ENCODE measurements at places on chromosomes 1 and 21.

GRCh38 chr1:181390410-181391077, 92.8 kb upstream of the CACNA1E start:
- no peak for DNase-seq

GRCh38 chr21:36479415-36480402, at the start of gene CLDN14:
TSS of gene CLDN14 (minus strand) at chr21:36480122. CDS start at chr21:36461695, 18,427 bp downstream.
- no peak for DNase-seq

DNA sequence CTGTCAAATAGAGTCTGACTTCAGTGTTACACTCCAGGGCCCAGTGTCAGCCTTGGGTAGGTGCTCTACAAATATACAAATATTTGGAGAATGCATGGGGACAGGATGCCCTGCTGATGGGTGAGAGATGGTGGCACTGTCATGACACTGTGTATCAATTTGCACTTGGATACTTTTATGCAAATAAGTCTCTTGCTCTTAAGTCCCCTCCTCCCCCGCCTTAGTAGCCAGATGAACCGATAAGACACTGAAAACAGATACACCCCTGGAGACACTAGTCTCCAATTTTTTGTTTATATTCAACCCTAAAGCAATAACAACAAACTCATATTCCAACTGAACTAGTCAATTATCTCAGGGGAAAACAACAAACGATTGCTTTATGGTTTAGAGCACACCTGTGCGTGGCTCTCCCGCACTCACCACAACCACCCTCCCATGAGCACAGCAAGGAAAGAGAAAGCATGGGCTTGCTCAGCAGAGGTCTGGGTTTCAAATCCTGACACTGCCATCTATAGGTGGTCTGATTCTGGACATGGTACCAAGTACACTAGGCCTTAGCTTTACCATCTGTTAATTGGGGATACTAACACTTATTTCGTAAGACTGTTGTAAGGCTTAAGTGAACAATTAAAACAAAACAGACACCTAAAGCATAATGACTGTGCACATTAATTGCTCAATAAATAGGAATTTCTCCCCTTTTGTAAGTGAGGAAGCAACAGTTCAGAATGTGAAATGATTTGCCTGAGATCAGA, 50.3 kb downstream of the HIVEP3 start:
- peak; percentile 21 for DNase-seq

DNA sequence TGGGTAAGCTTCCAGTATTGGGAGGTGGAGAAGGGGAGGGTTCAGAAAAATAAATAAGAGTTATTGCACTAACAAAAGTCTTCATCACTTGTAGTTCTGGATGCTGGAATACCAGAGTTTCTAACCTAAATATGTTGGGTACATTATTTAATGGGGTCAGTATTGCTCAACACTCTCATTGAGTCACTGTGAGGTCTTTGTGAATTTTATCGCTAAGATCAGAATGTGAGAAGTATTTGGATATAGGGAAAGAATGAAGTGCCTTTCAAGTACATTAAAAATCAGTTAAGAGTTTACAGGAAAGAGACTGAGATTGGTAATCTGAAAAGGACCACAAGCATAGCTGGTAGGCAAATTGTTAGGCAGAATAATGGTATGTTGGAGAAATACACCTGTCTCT, 8.8 kb downstream of the SNRPE start:
- DNase-seq = peak; percentile 23

- DNase-seq = no peak
Observed at GRCh38 chr1:9606948-9607347, 18.2 kb downstream of the TMEM201 start.

DNA sequence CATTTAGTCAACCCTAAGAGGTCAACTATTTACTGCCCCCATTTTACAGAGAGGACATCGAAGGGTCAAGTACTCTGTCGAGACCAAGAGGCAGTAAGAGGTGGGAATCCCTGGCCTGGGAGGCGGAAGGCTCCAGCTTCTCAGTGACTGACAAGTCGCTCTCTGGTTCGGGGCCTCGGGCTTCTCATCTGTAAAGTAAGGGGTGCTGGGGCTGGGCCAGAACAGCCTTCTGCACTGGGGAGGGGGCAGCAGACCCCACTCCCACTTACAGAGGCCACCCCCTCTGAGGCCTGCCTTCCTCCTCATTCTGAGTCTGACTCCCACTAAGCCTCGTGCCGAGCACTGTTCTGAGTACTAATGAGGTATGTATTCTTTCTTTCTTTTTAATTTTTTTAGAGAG, 17.0 kb upstream of the IFNLR1 start:
- DNase-seq = no peak

DNA sequence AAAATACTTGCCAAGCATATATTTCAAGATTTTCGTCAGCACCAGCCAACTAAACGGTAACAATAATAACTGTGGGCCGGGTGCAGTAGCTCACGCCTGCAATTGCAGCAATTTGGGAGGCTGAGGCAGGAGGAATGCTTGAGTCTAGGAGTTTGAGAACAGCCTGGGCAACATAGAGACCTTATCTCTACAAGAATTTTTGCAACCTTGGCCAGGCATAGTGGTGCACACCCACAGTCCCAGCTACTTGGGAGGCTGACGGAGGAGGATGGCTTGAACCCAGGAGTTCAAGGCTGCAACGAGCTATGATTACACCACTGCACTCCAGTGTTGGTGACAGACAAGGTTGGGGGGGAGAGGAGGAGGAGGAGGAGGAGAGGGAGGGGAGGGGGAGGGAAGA, 145.0 kb upstream of the TIAM1 start:
- DNase-seq = no peak

DNA sequence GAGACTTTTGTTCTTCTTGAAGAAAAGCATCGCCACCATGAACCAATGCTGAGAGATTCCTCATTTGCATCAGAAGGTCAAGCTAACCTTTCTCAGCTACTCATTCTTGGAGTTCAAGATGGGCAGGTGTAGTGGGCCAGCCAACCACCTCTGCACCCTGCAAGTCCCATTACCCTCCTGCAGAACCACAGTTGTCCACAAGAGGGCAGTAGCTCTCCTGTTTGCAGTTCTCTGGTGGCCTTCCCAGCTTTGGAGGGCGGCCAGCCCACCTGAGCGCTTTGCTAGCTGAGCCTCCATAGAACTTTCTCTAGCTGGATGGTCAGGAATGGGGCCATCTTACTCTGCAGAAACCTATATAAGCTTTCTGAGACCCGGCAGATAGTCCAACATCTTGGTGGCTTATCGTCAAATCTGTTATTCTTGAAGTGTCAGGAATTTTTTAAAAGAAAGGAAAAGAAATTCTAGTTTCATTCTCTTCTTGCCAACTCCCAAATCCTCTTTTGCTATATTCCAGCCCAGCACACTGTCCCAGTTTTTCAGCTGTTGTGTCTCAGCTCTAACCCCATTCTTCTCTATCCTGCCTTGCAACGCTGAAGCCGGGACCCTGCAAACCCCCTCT, 11.0 kb upstream of the LMX1A start:
- peak; percentile 57 for DNase-seq

DNA sequence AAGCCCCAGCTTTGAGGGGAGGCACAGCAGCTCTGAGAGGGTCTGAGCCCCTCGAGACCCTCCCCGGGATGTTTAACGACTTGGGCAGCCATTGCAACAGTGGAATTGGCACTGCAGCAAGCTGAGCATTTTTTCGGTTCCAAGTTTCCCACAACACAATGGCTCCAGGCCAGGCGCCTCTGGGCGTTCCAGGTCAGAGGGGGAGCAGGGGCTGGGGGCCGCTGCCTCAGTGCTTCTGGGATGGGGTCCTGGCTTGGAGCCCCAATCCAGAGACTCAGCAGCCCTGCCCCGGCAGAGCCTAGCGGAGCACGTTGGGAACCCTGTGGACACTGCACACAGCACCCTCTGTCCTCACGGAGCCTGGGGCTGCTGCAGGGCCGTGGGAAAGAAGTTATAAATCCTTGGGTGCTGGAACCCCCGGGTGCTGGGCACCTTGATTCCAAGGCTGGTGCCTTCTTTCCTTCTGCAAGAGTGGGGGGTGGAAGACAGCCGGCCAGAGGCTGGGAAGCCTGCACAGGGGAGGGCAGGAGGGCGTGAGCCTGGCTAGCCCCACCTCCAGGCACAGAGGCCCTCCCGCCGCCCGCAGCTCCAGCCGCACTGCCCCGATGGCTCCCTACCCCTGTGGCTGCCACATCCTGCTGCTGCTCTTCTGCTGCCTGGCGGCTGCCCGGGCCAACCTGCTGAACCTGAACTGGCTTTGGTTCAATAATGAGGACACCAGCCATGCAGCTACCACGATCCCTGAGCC, 50.1 kb downstream of the COL18A1 start:
- DNase-seq = peak; percentile 56

- peak; percentile 51 for DNase-seq
Observed at GRCh38 chr1:111252786-111253185, 25.3 kb downstream of the CHI3L2 start.

DNA sequence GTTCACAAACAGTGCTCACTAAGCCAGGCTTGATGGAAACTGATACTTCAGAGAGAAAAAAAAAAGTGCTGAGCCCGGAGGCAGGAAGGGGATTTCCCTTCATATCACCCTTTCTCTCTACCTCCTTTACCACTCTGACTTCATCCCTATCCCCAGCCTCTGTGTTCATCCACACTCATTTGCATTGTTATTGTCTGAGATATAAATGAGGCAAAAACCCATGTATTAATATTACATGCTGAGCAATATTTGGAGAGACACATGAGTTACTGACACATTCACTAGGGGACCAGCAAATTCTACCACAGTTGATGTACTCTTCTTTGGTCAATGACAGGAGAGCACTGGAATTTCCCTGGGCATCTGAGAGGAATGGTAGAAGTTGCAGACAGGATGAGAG, 175.8 kb downstream of the TNFSF18 start:
- no peak for DNase-seq

DNA sequence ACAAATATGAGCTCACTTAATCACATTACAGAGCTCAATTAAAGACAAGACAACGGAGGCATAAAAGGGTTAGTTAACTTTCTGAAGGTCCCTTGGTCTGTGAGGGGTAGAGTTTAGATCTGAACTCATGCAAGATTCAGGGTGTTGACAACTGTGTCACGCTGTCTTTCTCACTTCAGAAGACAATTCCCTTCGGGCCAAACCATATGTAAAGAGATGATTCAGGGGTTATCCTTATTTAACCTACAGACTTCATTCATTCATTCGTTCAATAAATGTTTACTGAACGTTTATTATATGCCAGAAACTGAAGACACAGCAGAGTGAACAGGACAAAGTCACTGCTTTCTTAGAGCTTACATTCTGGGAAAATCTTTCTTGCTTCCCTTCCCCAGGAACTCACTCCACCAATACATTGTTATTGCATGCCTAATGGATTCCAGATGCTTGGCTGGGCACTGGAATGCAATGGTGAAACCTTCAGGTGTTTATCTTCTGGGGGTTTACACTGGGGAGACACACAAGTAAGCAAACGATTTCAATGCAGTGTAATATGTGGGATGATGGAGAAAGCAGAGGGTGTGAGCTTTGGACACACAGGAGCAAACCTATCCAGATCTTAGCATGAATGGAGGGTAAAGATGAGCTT, 6.4 kb downstream of the XCL1 start:
- DNase-seq = peak; percentile 95

Measured in renal cortical epithelial cell (primary cell).